ENCODE measurements at places on chromosomes 6 and 20.

DNA sequence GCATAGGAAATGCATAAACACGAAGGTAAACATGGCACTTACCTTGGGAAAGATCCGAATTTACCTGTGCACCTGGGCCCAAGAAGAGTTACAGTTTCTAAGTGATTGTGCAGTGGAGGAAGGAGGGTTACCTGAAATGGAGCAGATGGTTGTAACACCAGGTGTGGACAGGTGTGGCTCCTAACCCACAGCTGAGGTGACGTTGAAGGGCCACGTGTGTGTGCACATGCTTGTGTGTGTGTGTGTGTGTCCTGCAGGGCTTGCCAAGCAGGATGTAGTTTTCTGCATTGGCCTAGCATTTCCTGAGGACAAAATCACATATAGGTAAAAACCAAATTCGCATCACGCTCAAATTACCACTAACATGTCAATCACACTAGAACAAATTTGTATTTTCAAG, 240.8 kb downstream of the ANKRD60 start:
- no peak for DNase-seq

- DNase-seq, result peak; percentile 87
These were observed 22.3 kb downstream of the BNIP5 start for GRCh38 chr6:36314221-36315014.

GRCh38 chr6:53043581-53043980, 21.6 kb upstream of the FBXO9 start:
- no peak for DNase-seq

GRCh38 chr20:23335521-23335920, 15.1 kb upstream of the NXT1 start:
- no peak for DNase-seq

GRCh38 chr6:29319931-29320330, 18.4 kb downstream of the OR14J1 start:
- DNase-seq, result no peak

DNA sequence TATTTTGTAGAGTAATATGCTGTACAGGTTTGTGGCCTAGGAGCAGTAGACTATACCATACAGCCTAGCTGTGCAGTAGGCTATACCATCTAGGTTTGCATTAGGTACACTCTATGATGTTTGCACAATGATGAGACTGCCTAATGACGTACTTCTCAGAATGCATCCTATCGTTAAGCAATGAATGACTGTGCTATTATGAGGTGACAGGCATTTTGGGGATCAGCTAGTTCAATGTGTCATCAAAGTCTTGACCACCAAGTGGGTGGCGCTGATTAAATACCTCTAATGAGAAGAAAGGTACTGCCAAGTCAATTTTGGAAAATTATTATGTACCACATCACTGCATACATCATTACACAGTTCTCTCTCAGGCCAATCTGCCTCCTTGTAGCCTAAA, 190.2 kb downstream of the BACH2 start:
- no peak for DNase-seq

GRCh38 chr20:63502671-63503172, 3.8 kb upstream of the EEF1A2 start:
- peak; percentile 55 for DNase-seq

DNA sequence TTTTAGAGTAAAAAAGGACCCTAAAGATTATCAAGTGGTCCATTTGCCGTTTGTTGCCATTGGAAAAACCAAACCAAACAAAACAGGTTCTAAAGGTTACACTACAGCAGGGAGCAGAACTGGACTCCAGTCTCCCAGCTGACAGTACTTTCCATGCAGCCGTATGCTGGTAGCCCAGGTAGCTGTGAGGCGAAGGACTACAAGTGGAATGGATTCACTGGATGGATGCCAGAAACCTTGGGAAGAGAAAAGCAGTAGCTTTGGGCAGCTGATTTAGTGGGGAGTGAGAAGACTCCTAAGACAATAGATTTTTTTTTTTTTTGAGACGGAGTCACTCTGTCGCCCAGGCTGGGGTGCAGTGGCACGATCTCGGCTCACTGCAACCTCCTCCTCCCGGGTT, 88.3 kb downstream of the SASH1 start:
- no peak for DNase-seq

DNA sequence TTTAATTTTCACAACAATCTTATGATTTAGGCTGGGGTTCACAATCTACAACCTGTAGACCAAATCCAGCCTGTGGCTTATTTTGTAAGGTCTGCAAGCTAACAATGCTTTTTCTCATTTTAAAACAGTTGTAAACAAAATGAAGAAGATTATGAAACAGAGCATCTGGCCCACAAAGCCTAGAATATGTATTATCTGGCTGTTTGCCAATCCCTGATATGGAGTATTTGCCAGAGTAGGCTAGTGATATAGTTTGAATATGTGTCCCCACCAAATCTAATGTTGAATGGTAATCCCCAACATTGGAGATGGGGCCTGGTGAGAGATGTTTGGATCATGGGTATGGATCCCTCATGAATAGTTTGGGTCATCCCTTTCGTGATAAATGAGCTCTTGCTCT, 201.8 kb downstream of the DHX35 start:
- no peak for DNase-seq

- DNase-seq, result no peak
These were observed 82.4 kb downstream of the MAP3K4 start for GRCh38 chr6:161073930-161074329.

- DNase-seq, result no peak
These were observed 809.6 kb downstream of the TENT5A start for GRCh38 chr6:80942911-80943310.

DNA sequence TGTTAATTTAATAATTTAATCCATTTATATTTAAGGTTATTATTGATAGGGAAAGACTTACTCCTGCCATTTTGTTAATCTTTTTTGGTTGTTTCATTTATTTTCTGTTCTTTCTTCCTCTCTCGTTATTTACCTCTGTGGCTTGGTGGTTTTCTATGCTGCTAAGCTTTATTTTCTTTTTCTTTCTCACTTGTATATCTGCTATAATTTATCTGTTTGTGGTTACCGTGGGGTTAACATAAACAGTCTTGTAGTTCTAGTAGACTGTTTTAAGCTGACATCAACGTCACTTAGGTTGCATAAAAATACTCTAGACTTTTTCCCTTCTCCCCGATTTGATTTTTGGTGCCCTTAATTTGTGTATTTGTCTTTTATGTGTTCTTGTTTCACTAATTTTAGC, 381.3 kb upstream of the SPTLC3 start:
- DNase-seq, result no peak

- DNase-seq, result no peak
These were observed 920.9 kb upstream of the GJE1 start for GRCh38 chr6:141211845-141212244.

DNA sequence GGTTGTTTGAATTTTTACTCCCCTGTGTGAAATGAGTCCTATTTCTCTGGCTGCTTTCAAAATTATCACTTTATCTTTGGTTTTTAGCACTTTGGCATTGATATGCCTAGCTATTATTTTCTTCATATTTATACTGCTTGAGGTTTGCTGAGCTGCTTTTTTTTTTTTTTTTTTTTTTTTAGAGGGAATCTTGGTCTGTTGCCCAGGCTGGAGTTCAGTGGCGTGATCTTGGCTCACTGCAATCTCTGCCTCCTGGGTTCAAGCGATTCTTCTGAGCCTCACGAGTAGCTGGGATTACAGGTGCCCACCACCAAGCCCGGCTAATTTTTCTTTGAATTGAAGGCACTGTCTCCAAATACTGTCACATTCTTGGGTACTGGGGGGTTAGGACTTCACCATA, 40.6 kb downstream of the STXBP5 start:
- DNase-seq, result no peak

DNA sequence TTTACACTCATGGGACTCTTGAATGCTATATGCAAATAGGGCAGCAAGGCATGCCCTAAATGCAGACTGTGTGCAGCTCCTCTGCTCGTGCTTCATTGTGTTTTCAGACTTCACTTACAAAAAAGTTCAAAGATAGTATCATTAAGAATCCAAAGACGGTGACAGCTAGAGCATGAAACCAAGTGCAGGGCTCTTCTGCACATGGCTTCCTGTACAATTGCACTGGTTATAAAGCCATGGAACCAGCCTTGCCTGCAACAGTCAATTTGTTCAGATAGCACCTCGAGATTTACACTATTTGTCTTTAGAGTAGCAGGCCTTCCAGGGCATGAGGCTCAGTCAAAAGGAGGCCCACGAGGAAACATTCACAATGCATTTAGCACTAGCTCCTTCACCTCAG, 35.6 kb downstream of the RFPL4B start:
- peak; percentile 26 for DNase-seq

DNA sequence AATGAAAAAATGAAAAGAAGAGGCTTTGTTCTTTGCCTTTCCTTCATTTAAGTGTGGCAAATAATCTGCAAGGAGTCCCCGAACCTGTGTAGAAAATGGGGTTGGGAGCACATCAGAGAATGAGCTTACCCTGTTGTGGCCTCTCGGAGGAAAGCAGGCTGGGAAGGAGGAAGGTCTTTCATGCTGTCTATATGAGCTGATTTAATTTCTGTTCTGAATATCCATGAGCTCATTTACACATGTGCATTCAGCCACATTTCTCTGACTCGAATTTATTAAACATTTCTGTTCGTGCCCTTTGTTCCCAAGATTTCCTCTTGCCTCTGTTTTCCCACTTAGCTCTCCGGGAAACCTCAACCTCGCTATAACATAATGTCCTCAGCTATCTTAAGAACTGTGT, 584.4 kb upstream of the CDH4 start:
- DNase-seq, result peak; percentile 33

DNA sequence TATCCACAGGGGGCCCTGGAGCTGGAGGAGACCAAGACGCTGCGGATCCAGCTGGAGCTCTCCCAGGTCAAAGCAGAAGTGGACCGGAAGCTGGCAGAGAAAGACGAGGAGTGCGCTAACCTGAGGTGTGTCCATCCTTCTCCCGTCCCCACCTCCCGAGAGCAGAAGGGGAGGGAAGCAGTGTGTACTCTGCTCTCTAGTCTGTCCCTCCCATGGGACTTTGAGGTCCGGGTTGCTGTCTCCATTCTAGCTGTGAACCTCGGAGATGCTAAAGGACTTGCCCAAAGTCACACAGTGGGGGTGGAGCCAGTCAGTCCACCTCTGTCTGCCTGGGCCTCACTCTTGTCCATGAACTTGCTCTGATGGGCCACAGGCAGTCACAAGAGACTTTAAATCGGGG, 44.1 kb downstream of the MYH7B start:
- no peak for DNase-seq

DNA sequence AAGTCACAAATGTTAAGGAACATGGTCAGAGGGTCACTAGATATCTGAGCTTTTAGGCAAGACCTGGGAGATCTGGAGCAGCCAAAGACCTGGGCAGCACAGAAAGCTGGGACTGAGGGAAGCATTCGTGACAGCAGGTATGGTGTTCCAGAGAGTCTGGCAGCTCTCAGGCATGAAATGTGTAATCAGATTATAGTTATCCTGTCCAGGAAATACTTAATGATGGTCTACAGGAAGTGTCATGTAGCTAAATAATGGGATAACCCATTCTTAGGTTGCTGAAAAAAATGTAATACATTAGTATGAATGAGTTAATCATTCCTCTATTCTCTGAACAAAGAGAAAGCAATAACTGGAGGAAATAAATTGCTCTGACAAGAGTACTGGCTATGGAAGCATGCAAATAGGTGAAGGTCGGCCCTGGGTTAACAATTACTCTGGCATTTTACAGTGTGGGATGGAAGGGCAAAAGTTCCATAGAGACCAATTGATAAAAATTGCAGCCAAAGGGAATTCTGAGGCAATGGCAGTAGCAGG, 740.5 kb downstream of the CBLN4 start:
- DNase-seq, result no peak

GRCh38 chr6:134502614-134503549, 185.0 kb upstream of the SGK1 start:
- no peak for DNase-seq

GRCh38 chr20:22385602-22386305, 198.6 kb downstream of the FOXA2 start:
- peak; percentile 48 for DNase-seq

- peak; percentile 79 for DNase-seq
These were observed 56.2 kb upstream of the EDN1 start for GRCh38 chr6:12233693-12234571.

- DNase-seq, result no peak
These were observed 19.5 kb downstream of the NDUFAF4 start for GRCh38 chr6:96878143-96878542.

DNA sequence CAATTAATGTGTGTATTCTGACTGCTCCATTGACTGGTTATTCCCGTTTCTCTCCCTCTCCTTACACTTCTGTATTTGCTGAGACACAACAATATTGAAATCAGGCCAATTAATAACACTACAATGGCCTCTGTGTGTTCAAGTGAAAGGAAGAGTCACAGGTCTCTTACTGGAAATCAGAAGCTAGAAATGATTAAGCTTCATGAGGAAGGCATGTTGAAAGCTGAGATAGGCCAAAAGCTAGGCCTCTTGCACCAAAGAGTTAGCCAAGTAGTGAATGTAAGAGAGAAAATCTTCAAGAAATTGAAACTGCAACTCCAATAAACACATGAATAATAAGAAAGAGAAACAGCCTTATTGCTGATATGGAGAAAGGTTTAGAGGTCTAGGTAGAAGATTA, 489.5 kb upstream of the CITED2 start:
- no peak for DNase-seq

DNA sequence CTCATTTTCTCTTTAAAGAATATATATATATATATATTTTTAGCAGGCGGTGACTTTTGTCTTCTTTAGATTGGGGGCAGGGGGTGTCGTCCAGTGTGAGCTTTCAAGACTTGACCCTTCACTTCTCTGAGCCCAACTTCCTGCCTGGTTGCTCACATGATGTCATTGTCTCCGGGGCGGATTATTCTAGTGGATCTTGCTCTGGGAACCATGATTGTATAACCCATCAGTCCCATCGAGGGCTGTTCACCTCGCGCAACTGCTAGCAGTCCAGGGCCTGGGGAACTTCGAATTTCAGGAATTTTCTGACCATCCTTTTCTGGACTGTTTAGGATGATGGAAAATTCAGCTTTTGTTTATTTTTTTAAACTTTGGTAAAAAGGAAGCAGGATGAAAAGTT, 1.0 kb downstream of the IGF2R start:
- no peak for DNase-seq

- no peak for DNase-seq
These were observed 82.2 kb upstream of the NAA20 start for GRCh38 chr20:19934792-19935491.

GRCh38 chr20:4169360-4170190, 154.2 kb upstream of the RNF24 start:
- DNase-seq, result no peak

DNA sequence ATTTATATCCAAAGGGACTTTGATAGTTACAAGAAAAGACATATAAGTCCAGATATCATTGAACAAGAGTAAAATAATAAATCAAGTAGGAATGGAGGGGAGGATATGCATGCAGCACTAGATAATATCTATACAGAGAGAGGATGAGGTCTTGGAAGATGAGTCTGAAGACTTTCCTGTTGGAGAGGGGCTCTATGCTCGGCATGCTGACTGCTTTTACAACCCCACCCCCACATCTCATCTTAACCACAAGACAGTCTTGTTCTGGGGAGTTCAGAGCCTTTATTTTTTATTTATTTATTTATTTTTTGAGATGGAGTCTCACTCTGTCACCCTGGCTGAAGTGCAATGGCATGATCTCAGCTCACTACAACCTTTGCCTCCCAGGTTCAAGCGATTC, 48.4 kb upstream of the IER3 start:
- no peak for DNase-seq

All from NCI-H526 (cell line).